ENCODE measurements at places on chromosomes 12 and 14. TPM values are rescaled to one million over a fixed set of nuclear protein-coding genes. Genes with fewer than 3 reads are reported as not detected.

- H3K4me1 ChIP-seq = no peaks in the 10 kb centered on the region
- no peak overlapping the region for H3K27ac ChIP-seq
- no peaks in the 10 kb centered on the region for H3K27me3 ChIP-seq
- H3K36me3 ChIP-seq = no peaks in the 10 kb centered on the region
- no peak overlapping the region for H3K4me3 ChIP-seq
Measured at GRCh38 chr12:102521662-102522277, 41.4 kb upstream of the IGF1 start.

DNA sequence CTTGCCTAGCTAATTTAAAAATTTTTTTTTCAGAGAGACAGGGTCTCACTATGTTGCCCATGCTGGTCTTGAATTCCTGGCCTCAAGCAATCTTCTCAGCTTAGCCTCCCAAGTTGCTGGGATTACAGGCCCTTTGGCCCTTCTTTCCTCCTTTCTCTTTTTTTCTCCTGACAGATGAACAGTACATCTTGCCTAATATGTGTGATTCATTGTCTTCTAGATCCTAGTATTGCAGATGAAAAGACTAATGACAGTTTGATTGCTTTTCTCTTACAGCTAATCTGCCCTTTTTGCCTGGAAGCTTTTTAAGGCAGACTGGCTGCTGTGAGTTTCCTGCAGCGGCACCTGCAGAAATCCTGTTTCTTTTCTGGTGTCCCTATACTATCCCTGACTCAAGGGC is 12.0 kb downstream of the DEPDC4 start:
- peaks cover 8% of the 10 kb centered on the region for H3K4me1 ChIP-seq
- no peaks in the 10 kb centered on the region for H3K36me3 ChIP-seq
- H3K4me3 ChIP-seq = no peak overlapping the region

The GPR162 gene
- 0.41 TPM for total RNA-seq

The RTL1 gene
- 0.03 TPM for total RNA-seq

The C14orf132 gene
- total RNA-seq = 3.8 TPM

- H3K4me1 ChIP-seq = no peaks in the 10 kb centered on the region
- H3K27me3 ChIP-seq = no peaks in the 10 kb centered on the region
- no peak for DNase-seq
- H3K27ac ChIP-seq = no peak overlapping the region
Measured at GRCh38 chr14:34098045-34098984, 147.4 kb upstream of the EGLN3 start.

DNA sequence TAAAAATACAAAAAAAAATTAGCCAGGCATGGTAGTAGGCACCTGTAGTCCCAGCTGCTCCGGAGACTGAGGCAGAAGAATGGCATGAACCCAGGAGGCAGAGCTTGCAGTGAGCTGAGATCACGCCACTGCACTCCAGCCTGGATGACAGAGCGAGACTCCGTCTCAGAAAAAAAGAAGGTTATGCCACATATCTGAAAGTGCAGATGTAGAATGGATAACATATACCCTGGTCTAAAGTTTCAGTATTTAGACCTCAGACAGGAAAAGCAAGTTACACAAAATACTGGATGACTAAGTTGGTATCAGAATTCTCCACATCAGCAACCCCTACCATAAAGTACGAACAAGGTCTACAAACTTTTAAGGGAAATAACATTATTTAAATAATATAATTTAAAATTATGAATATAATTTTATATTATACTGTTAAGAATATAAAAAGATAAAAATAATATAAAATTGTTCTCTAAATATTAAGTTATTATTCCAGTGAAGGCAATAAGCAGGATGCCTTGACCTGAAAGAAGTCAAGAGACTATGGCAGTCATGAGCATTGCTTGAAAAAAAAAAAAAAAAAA is 169.9 kb downstream of the CRADD start:
- no peak overlapping the region for H3K4me3 ChIP-seq
- H3K27me3 ChIP-seq = no peaks in the 10 kb centered on the region
- H3K27ac ChIP-seq = no peak overlapping the region
- no peak for DNase-seq

DNA sequence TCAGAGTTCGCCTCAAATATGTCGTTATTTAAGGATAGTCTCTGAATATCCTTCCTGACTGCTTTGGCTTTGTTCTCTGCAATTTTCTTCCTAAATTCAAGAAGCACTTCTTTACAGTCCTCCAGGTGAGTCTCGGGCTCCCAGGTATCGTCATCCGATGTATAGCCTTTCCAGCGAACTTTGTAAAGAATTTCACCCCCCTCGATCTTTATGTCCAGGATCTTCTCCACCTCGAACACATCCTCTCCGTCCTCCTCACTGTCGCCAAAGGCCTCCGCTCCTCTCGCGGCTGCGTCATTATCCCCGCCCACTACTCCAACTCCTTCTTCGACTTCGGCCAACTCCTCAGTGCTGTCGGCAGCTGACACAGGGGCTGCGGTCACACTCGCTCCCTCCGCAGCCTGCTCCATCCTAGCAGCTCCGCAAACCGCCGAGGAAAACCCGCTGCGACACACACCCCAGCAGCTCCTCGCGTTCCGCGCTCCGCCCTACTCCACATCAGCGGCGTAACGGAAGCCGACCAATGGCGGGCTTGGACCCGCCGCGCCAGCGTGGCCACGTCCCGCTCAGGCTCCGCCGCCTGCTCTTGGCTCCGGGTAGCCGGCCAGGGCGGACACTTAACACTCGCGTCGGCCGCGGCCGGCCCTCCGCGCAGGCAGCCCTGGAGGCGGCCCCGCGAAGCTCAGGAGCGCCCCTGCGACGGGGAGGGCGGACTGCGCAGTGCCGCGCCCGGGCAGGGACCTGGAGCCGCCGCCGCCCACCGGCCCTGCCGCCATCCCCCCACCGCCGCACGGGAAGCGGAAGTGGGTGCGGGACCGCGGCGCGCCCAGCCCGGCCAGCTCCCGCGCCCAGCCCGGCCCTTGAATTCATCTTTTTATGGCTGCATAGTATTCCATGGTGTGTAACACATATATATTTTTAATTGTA is 4.1 kb downstream of the CD163L1 start:
- no peaks in the 10 kb centered on the region for H3K4me1 ChIP-seq
- no peak overlapping the region for H3K27ac ChIP-seq
- no peaks in the 10 kb centered on the region for H3K36me3 ChIP-seq
- no peaks in the 10 kb centered on the region for H3K27me3 ChIP-seq
- peak; percentile 73 for DNase-seq

GRCh38 chr14:23434488-23435222 is 805 bp downstream of the MYH7 start:
- no peak for DNase-seq
- H3K36me3 ChIP-seq = no peaks in the 10 kb centered on the region
- H3K27me3 ChIP-seq = no peaks in the 10 kb centered on the region
- H3K4me3 ChIP-seq = no peak overlapping the region

DNA sequence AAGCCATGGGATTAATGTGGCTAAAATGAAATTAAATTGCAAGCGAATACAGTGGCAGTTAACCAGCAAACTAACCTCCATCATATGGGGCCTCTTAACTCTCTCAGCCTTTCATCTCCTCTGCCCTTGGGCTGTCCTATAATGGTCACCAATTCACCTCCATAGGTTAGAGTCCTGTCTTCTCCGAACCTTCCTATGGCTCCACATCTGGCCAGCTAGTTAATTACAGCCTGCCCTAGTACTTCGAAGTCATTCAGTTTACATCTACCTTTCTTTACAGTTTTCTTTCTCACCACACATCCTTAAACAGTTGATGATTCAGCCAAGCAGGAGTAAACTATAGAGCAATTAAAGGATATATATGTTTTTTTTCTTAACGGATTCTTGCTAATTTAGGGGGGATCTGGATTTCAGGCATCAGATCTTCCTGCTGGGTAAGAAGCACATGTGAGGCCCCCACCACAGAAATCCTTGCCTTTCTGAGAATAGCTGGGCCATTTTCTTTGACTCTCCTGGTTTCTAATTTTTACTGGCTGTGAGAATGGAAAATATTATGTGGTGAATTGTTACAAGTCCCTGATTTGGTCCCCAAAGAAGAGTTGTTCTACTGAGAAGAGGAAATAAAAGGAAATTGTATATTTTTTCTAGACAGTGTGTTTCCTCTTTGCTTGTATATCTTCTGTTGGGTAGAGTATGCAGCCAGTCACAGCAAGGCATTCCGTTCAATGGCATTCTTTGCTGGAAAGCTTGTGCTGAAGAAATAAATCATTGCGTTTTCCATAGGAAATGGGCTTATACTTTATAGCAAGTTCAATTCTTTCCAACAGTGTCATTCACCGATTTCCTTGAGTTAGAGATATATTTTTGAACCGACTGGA is 16.7 kb downstream of the HMGA2 start:
- no peak overlapping the region for H3K4me3 ChIP-seq
- DNase-seq = no peak
- H3K36me3 ChIP-seq = no peaks in the 10 kb centered on the region

- DNase-seq = no peak
- H3K27me3 ChIP-seq = no peaks in the 10 kb centered on the region
- H3K36me3 ChIP-seq = no peaks in the 10 kb centered on the region
- H3K27ac ChIP-seq = no peak overlapping the region
- H3K4me1 ChIP-seq = no peaks in the 10 kb centered on the region
Measured at GRCh38 chr12:102948941-102949352, 8.5 kb upstream of the ASCL1 start.

The DDIT3 gene
- 45.9 TPM for total RNA-seq

DNA sequence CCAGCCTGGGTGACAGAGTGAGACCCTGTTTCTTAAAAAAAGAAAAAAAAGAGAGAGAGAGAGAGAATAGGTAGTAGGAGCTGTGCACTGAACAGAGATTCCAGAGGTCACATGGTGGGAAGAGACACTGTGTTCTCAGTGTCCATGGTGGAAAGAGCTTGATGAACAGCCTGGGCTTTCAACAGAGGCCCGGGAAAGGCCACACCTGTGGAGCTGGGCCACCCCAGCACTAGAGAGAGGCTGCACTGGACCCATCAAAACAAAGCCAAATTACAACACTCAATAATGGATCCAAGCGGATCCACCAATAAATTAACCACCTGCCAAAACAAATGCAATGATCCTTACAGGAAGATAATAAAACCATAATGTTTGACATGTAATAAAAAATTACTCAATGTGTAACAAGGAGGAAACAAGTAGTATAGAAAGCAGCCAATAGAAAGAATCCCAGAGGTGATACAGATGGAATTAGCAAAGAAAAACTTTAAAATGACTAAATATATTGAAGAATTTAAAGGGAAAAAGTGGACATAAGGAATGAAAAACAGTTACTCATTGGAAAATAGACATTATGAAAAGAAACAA is 44.8 kb upstream of the BCL2L14 start:
- H3K27ac ChIP-seq = no peak overlapping the region
- H3K4me3 ChIP-seq = no peak overlapping the region
- H3K4me1 ChIP-seq = no peaks in the 10 kb centered on the region
- H3K27me3 ChIP-seq = no peaks in the 10 kb centered on the region

DNA sequence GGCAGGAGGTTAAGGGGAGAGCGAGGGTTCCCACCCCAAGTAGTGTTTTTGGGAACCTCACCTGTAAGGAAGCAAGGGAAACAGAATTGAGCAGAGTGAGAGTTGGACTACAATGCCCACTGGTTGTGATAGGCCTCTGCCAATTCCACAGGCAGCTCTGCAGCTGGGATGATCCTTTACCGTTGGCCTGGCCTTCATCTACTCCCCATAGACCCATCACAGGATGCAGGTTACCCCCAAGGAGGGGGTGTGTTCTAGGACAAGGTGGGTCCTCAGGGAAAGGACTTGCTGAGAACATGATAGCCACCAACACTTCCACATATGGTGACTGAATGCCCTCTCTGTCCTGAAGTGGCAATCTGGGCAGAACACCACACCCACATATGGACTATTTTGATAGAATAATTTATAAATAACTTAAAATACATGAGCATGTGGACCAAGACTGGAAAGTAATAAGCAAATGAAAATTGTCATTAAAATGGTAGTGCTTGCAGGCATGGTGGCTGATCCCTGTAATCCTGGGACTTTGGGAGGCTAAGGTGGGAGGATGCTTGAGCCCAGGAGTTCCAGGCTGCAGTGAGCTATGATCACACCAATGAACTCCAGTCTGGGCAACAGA is 8.4 kb downstream of the PHLDA1 start:
- no peaks in the 10 kb centered on the region for H3K27me3 ChIP-seq
- no peak overlapping the region for H3K27ac ChIP-seq

DNA sequence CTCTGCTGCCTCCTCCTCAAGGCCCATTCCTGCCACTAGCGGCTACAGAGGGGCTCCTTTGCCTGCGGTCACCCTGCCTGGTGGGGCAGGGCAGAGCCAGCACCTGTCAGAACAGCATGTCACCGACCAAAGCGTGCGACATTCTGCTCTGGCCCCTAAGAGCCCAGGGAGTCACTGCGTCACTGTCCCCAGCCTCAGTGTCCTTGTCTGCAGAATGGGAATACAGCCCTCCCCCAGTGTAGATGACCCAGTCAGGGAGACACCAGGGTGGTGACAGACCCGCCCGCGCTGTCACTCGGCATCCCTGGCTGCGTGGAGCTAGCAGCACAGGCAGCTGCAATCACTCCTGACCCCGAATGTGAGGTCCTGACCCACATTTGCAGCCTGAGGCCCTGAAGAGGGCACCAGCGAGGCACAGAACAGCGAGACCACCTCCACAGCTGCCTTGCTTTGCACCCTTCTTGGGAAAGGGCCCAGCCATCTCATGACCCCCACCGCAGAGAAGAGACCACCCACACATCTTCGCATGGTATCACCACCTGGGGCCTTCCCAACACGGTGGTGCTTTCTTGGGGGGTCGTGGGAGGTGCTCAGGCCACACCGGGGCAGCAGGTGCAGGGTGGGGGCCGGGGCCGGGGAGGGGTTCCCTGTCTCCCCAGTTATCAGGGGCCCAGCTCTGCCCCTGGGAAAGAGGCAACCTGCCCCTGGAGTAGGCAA is 2.5 kb downstream of the AHNAK2 start:
- H3K27me3 ChIP-seq = no peaks in the 10 kb centered on the region
- no peak overlapping the region for H3K4me3 ChIP-seq
- H3K4me1 ChIP-seq = peaks cover 25% of the 10 kb centered on the region
- H3K27ac ChIP-seq = no peak overlapping the region

GRCh38 chr12:31002999-31003398 is 70.7 kb upstream of the DDX11 start:
- H3K4me1 ChIP-seq = no peaks in the 10 kb centered on the region
- H3K4me3 ChIP-seq = no peak overlapping the region
- H3K27ac ChIP-seq = no peak overlapping the region
- no peaks in the 10 kb centered on the region for H3K36me3 ChIP-seq
- no peak for DNase-seq

DNA sequence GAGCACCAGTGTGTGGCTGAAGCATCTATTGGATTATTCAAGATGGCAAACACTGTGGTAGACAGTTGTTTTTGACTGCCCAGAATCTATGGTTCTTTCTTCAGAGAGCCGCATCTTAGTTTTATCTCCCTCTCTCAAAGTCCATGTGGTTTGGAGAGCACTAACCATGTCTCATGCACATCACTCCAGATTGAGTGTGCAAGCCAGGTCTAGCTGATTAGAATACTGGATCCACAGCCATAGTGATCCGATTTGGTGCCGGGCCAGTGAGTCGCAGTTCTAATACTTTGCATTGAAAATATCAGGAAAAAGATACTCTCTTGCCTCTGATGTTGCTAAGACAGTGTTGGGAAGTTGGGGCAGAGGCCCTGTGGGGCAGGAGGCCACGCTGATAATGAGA is 4.6 kb upstream of the SBNO1 start:
- no peak overlapping the region for H3K4me3 ChIP-seq
- no peak overlapping the region for H3K27ac ChIP-seq
- DNase-seq = no peak
- H3K36me3 ChIP-seq = no peaks in the 10 kb centered on the region
- H3K27me3 ChIP-seq = no peaks in the 10 kb centered on the region

The GPR132 gene
- 0.14 TPM for total RNA-seq

Measured in pancreas (tissue), 10 donors.